ENCODE measurements at places on chromosomes 7 and 10.

- no peak for DNase-seq
These were observed 114.0 kb downstream of the BBS9 start for GRCh38 chr7:33243319-33243881.

DNA sequence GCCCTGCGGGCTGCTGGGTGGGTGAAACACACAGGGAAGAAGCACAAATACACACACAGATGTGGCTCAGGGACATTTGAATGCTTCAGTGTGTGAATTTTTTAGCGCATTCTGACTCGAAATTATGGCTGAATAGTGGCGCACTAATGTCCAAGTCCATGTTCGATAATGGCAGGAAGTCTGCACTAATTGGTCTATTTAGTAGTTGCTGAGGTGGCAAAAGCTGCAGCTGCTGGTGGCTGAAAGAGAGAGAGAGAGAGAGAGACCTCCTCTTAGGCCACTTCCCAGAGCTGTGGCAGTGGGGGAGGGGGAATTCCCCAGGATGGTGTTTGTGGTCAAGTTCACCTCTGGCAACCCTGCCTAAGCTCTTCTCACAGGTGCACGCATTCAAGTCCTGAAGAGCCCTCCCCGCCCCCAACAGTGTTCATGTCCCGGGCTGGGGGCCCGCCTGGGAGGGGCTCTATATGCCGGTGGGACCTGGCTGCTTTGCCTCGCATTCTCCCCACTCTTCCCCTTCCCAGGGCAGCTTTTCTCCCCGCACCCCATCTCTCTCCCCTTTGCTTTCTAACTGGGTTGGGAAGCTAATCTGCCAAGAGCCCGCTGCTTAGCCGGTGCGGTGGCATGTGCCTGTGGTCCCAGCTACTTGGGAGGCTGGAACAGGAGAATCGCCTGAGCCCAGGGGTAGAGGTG is 6.0 kb upstream of the MNX1 start:
- no peak for DNase-seq

DNA sequence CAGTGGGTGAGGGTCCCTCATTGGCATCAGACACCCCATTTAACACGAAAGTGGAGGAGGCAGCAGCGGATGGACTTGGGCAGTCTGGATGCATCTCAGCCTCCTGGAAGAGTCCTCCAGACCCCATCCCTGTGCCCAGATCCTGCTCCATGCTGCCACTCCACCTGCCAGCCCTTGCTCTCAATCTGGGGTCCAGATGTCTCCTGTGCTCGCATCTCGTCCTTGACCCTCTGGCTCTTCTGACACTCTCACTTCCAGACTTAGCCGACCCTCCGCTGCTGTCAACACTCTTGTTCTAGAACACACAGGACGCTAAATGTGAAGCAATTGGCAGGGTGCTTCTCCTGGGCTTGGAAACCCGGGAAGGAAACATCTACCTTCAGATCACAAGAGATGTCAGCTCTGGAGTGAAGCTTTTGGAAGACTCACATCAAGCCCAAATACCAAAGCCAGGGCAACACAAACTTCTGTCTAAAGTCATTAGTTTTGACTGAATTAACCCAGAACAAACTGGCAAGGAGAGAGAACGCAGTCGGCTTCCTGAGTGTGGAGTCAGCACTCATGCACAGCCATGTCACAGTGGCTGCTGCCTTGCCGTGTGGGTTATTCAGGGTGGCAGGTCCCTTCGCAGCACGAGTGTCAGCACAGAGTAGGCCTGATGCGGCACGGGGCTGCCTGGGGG is 379.1 kb downstream of the TCERG1L start:
- no peak for DNase-seq

- DNase-seq = no peak
These were observed 38.2 kb upstream of the JAKMIP3 start for GRCh38 chr10:132027423-132027983.

DNA sequence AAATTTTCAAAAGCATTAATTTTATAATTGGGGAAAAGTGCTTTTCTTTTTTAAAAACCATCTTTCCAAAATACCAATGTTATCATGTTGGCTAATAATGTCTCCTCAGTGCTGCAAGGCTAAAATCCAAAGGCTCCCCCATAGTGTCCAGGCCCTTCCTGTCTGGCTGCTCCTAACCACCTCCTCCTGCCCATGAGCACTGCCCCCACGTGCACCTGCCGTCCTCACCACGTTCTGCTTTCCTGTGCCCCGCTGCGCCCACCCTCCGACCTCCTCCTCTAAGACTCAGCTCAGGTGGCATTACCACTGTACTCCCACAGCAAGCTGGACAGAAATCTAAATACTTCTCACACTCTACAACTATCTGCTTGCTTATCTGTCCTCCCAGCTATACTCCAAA is 17.7 kb downstream of the PAXIP1 start:
- DNase-seq = no peak

DNA sequence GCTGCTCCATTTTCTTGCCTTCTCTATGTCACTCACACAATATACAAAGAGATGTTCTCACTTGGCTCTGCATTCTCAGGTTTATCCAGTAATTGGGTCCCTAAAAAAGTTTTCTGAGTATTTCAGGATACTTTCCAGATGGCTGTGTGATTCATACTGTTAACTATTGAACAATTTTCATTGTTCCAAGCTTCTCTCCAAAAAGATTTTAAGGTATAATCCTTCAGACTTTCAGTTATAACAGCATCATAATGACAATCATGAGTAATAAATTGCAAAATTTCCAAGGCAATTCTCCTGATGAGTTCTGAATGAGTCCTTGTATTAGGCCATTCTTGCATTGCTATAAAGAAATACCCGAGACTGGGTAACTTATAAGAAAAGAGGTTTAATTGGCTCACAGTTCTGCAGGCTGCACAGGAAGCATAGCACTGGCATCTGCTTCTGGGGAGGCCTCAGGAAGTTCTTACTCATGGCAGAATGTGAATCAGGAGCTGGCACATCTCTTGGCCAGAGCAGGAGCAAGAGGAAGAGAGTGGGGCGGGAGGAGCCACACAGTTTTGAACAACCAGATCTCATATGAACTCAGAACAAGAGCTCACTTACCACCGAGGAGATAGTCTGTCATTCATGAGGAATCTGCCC is 148.1 kb downstream of the SLC16A9 start:
- no peak for DNase-seq

GRCh38 chr7:44288381-44288685 is 37.1 kb downstream of the CAMK2B start:
- DNase-seq = no peak

- DNase-seq = no peak
These were observed 62.6 kb upstream of the CACNA2D1 start for GRCh38 chr7:82506208-82506607.

GRCh38 chr10:2392145-2392812 is 655.0 kb upstream of the ADARB2 start:
- peak; percentile 8 for DNase-seq

- no peak for DNase-seq
These were observed 7.2 kb downstream of the RBM17 start for GRCh38 chr10:6095810-6096570.

DNA sequence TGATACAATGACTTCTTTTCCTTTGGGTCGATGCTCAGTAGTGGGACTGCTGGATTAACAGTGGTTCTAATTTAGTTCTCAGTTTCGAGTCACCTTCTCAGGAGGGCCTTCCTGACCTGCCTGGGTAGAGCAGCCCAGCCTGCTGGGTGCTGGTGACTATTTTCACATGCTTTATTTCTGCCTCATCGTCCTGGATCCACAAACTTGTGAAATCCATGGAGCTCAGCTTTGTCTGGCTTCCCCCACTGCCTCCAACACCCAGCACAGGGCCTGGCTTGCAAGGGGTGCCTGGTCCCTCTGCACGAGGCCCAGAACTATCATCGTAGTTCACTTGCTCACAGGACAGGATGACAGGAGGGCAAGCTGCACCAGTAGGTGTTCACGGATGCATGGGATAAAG is 46.9 kb downstream of the SPOCK2 start:
- no peak for DNase-seq

DNA sequence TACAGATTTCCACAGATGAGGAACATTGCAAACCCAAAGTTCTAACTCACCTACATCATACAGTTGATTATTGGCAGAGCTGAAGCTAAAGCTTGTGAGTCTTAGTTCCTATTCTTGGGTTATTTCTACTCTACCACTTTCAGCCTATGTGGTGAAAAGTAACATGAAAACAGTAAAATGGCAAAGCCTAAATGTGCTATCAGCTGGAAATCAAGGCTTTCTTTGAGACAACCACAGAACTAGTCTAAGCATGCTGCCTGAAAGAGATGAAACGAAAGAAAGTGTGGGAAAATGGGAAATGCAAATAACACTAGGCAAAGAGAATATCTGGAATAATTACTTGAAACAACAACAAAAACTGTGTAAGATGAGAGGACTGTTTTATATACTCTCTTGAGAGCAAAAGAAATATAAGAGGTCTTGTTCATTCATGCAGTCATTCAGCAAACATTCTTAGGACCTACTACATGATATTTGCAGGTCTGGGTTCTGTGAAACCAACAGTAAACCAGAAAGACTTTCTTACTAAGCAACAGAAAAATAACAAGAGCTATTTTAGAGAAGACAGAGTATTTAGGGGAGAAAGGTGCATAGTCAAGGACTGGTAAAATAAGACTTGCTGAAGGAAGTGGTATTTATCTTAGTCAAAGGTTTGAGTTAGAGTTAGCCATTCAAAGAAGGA is 437.1 kb downstream of the HTR7 start:
- no peak for DNase-seq

- no peak for DNase-seq
These were observed 14.0 kb downstream of the SLC13A4 start for GRCh38 chr7:135713836-135714470.

GRCh38 chr7:108093851-108094331 is 36.3 kb downstream of the LAMB4 start:
- DNase-seq = no peak
